ENCODE measurements at places on chromosomes 2 and 18.
A peak's percentile ranks its signal among the peaks of the same experiment; 100 is the strongest.

GRCh38 chr2:27833931-27834330, 56.3 kb downstream of the RBKS start:
- DNase-seq: no peak

DNA sequence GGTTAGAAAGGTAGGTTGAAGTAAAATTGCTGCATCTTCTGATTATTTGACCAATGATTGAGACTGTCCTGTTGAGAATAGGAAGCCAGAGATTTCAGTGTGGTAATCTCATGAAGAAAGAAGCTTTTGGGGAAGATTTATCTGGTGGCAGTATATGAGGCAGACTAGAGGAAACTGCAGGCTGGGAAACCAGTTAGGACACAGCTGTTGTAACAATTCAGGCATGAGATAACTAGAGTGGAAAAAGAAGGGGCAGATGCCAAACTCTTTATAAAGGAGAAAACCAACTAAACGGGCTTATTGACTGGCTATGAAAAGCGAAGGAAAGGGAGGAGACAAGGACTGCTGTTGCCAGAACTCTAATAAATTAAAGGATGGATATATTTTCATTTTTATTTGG, 155.6 kb downstream of the TTC27 start:
- DNase-seq: no peak

DNA sequence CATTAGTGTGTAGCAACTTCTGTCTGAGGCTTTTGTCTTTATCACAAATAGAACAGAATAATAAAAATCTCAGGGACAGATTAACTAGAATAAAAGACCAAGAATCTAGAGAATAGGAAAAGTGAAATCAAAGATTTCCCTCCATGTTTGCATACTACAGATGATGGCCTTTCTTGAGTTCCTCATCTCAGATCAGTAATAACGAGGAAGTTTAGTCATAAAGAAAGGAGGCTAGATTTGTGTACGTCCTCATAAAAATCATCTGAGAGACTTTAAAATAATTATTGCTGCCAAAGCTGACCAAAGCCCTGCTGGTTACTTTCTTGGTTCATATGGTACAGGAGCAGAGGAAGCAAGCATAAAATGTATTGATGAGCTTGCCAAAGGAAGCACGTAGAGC, 117.3 kb downstream of the MIB1 start:
- DNase-seq: peak; percentile 47

GRCh38 chr2:16538707-16539106, 126.9 kb downstream of the CYRIA start:
- no peak for DNase-seq

- no peak for DNase-seq
Measured at GRCh38 chr2:70943205-70943871, 7.6 kb downstream of the ATP6V1B1 start.

- DNase-seq: no peak
Measured at GRCh38 chr2:72147303-72147971, at the start of gene CYP26B1. CYP26B1 (minus strand) TSS chr2:72147862; CDS start chr2:72147834, 28 bp downstream.

DNA sequence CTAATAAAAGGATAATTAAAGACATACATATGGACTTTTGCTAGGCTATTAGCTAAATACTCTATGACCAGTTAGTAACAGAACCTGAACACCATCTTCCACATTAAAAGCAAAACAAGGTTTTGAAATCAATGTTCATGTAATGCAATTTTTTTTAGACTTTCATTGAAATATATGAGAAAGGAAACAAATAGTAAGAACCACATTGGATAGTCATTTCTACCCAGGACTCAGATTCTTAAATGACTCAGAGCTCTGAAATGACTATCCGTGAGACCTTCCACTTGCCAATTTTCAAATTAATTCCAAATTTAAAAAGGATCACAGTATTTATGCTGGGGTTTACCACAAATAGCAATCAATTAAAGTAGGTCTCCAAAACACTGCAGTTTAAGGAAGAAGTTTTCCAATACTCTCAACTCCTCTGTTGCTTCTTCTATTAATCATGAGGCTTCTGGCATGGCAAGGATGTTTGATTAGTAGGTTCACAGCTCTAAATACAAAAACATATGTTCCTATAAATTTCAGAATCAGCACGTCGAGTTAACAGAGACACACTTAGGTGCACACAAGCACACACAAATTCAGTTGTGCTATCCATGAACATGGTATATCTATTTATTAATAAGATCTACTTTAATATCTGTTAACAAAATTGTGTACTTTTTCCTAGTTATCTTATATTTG, 841.0 kb downstream of the RNF144A start:
- DNase-seq: no peak

DNA sequence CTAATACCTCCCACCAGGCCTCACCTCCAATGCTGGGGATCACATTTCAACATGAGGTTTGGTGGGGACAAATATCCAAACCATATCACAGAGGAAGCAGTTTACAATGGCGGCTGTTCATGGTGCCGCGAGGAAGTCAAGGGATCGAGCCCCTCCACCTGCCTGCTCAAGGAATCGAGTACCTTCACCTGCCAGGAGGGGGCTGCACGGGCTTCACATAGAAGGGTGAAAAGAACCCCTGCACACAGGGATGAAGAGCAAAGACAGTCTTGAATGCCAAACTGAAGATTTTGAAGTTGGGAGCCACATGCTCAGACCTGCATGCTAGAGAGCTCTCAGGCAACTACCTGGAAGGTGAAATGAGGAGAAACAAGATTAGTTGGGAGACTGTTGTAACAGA, 110.3 kb downstream of the KCNF1 start:
- no peak for DNase-seq

DNA sequence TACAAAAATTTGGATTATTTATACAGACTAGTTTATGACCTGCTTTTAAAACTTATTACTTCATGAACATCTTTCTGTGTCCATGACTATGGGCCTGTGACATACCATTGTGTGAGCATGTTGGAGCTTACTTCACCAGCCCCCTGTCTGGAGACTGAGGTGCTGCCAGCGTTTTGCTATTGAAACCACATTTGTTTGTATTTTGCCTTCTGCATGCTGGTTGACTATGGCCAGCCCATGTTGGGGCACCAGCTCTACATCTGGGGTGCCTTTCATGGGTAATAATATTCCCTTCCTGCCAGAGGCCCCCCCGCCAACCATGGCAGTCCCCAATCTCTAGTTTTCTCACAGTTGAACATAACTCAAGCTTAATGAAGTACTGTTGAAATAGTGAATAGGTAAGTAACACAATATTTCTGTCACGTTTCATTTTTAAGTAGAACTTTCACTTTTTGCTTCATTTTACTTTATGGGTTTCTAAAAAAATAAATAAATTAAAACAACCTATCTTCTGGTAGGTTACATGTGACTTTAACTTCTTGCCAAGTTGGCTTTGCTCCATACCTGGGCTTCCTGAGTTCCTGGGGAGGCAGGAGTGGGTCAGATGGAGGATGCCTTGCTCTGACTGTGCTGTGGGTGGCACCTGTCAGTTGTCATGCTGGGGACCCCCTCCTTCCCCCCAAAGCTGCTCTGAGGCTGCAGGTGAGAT, 63.9 kb downstream of the DGKD start:
- DNase-seq: no peak

DNA sequence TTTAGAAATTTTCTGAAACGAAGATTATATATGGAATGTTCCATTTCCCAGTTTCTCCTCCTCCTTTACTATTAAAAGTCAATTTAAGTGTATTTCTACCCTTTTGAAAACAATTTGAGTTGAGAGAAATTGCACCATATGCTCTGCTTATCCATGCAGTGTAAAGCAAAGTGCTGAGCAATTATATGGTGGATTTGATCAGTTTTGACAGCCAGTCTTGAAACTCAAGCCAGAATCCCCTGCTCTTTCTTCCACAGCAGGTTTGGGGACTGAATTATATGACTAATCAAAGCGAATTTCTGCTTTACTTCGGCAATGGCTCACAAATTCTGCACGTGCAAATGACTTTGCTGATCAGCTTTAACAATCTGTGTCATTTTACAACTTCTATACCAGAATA, 1183.6 kb downstream of the LRP1B start:
- no peak for DNase-seq

DNA sequence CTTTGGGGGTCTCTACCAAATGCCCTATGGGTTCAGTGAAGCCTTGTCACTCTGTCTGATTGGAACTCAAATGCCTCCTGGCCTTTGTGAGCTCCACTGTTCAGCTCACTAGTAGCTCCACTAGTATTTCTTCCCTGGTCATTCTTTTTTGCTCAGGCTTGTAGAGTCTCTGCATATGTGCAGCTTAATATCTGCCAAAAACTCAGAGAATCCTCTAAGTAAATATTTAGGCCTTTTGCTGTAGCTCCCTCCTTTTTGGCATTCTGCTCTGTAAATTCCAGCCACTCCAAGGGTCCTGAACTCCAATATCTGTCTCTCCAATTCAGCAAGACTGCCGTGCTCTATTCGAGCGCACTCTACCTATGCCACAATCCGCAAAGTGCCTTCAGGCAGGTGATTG, 146.5 kb downstream of the MAIP1 start:
- no peak for DNase-seq

- no peak for DNase-seq
Measured at GRCh38 chr2:102109016-102109415, 33.5 kb upstream of the IL1R1 start.

DNA sequence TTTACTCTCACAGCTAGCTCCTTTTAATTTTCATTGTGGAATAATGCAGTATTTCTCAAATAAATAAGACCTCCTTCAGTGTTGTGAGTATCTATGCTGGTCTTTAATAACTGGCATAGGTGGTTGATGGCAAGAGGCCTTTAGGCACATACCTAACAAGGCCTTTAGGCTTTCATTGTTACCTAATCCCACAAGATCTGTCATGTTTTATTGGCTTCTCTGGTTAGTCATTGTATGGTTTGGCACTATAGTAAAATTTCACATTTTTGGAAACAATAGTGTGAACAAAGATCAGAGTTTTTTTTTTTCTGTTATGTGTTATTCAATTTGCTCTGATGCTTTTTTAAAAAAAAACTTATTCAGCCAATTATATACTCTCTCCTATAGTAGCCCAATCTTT, 89.8 kb upstream of the NEUROD1 start:
- DNase-seq: no peak

- no peak for DNase-seq
Measured at GRCh38 chr2:129396980-129397599, 582.4 kb upstream of the RAB6C start.

- DNase-seq: no peak
Measured at GRCh38 chr18:50111398-50111797, 83.5 kb downstream of the MYO5B start.

GRCh38 chr2:166240387-166241313, 112.8 kb upstream of the SCN1A start:
- no peak for DNase-seq

DNA sequence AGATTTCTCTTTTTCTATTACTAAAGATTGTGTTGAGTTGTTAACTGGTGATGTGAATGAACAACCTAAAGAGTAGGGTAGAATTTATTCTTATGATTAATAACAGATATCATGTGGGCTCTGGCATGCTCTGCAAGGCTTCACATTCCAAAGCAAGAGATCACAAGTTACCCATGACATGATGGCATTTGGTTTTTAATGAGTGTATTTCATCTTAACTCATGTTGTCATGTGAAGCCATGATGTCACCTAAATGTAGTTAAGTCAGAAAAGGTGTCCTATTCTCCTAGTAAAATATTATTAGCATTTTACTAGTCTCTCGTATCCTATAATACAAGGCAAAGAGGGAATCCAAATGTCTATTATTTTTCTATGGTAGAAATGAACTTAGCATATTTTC, 678.0 kb downstream of the ARHGAP15 start:
- no peak for DNase-seq

DNA sequence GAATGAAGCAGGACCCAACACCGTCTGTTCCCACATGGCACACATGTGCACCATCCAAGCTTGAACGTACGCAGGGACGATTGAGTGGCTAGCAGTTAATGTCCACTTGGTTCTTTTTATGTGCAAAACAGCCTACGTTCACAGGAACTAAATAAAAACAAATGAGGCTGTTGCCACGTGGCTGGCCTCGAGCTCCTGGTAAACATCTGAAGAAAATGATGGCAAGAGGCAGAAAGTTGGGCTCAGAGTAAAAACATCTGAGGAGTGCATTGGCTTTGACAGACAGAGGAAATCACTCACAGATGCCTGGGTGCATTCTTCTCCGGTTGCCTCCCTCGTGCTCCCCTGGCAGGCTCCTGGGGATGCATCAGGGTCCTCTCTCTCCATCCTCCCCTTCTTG, 177.9 kb downstream of the NRP2 start:
- DNase-seq: no peak

DNA sequence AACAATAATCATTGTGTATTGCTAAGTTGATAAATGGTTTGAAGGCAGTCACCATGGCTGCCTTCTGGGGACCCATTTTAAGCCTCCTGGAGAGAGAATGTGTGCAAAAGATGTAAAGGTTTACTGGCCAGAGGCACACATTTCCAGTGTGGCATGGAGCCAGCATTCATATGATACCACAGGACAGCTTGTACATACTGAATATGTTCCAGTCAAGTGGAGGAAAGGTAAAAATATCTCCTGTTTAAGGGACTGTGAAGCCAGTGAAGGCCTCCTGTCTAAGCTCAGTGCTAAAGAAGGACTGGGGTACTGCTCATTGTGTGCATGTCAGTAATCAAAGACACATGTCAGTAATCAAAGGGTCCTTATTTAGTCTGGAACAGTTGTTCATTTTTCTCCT, 119.2 kb downstream of the BABAM2 start:
- no peak for DNase-seq

DNA sequence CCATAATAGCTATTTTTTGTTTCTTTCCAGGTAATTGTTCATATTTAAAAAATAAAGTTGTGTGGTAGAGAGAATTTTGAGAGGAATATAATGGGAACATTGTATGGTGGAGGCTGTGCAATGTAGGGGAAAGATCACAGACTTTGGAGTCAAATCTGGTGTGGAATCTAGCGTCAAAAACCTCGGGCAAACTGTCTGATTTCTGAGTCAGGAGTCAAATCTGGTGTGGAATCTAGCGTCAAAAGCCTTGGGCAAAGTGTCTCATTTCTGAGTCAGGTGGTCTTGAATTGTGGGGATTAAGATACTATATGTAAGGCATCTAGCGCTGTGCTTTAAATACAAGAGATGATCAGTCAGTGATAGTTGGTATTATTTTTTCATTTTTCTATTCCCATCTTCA, 5.1 kb downstream of the PTPN4 start:
- no peak for DNase-seq

DNA sequence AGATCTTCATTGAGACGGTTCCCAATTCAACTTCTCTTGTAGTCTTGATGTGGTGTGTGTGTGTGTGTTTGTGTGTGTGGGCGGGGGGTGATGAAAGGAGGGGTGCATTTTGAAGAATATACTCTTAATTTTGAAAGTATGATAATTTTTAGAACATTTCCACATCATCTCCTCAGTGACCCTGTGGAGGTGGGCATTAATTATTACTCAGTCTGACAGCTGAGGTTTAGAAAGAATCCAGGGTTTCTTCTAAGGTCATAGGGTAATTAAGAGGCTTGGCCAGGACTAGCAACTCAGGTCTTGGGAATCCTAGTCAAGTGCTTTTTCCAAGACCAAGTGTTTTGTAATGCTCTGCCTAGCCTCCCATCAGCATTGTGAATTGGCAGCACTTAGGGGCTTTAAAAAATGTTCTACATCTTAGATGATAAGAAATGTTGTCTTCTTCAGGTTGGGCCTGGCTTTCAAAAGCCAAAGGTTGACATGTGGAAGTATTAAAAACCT, 100.5 kb downstream of the SPTBN1 start:
- DNase-seq: peak; percentile 54

- DNase-seq: no peak
Measured at GRCh38 chr18:23631746-23632145, 31.0 kb downstream of the ANKRD29 start.

All from inflammatory macrophage treated with lipopolysaccharide for 4 hours (primary cell).